ENCODE measurements at places on chromosomes 1 and 21. TPM values are rescaled to one million over a fixed set of nuclear protein-coding genes. Genes with fewer than 3 reads are reported as not detected.

Gene LCE1D
- total RNA-seq, result not detected

- H3K4me1 ChIP-seq, result no peaks in the 10 kb centered on the region
- H3K36me3 ChIP-seq, result no peaks in the 10 kb centered on the region
- no peak overlapping the region for H3K4me3 ChIP-seq
These were observed 48.3 kb downstream of the IL23R start for GRCh38 chr1:67214420-67215174.

DNA sequence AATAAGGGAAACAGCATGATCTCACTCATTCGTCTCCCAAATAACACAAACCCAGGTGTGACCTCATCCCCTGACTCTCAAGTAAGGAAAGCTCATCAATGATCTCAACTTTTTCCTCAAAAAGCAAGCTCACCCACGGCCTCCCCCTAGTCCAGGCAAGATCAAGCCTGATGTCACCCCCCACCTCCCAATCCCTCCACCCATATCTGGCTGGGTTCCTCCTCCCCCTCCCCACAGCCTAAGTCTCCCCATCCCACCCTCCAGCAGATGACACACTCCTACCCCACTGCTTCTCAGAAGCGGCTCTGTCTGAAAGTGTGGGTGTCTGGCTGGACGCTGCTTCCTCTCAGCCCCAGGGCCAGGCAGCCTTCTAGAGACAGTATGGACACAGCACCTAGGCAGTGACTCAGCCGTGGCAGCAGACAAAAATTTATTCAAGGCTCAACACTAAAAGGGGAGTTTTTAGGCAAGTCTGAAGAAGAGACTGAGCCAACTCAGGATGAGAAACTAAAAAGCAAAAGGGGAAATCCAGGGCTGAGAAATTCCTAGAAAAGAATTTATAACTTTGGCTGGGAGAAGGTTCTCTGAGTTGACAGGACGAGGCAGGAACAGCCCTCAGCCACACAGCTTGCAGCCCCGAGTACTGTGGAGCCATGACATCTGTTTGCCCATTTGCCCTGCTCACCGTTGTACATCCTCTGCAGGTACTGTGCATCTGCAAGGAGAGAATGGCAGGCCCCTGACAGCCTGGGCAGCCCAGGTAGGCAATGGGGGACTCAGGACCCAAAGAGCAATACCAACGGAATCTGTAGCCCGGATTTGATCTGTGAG lies 81.6 kb upstream of the LRRC8D start:
- H3K27me3 ChIP-seq, result no peaks in the 10 kb centered on the region
- H3K36me3 ChIP-seq, result no peaks in the 10 kb centered on the region
- no peak for DNase-seq
- no peaks in the 10 kb centered on the region for H3K4me1 ChIP-seq
- no peak overlapping the region for H3K27ac ChIP-seq

Gene AADACL3
- total RNA-seq, result not detected

GRCh38 chr1:76023669-76024435 lies 50.7 kb upstream of the ST6GALNAC3 start:
- no peaks in the 10 kb centered on the region for H3K36me3 ChIP-seq
- DNase-seq, result no peak
- no peaks in the 10 kb centered on the region for H3K4me1 ChIP-seq
- no peaks in the 10 kb centered on the region for H3K27me3 ChIP-seq
- no peak overlapping the region for H3K4me3 ChIP-seq

DNA sequence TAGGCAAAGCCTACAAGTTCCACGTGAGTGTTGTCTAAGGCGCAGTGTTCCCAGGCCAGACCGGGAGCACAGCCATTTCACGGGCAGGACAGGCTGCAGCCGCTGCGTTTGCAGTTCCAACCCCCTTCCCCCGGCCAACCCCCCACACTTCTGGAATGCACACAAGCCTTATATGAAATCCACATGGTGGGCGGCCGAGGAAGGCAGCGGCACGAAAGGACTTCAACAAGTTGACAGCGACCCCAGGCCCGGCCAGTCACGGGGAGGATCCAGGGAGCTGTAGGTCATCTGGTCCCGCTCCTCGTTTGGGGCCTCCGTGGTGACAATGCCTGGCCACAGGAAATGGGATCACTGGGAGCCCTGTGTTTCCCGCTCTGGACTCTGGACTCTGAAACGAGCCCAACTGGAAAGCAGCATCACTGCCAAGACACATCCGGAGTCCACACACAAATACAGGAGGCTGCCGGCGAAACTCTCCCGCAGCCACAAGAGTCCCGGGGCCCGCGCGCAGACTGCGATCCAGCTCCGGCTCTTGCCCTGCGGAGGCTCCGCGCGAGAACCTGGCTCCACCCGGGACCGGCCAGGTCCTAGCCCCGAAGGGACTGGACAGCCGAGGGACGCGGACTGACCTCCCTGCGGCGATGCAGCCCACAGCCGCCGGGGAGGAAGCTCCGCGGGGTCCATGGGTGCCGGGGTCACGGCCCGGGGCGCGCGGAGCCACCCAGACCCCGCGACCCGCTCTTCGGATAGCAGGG lies 794 bp downstream of the NID1 start:
- H3K4me1 ChIP-seq, result peaks cover 73% of the 10 kb centered on the region
- DNase-seq, result peak; percentile 95
- H3K4me3 ChIP-seq, result peak overlapping the region; percentile 88
- peak overlapping the region; percentile 97 for H3K27ac ChIP-seq
- H3K36me3 ChIP-seq, result peaks cover 6% of the 10 kb centered on the region

Gene KRTAP19-3
- not detected for total RNA-seq

DNA sequence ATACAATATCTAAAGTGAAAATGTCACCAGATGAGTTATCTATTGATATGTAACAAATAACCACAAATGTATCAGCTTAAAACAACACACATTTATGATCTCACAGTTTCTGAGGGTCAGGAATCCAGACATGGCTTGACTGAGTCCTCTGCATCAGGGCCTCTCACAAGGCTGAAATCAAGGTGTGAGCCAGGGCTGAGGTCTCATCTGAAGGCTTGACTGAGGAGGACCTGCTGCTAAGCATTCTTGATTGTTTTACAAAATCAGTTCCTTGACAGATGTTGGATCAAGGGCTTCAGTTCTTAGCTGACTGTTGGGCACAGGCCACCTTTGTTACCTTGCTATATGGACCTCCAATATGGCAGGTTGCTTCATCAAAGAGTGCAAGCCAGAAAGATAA lies 483.7 kb downstream of the CAMTA1 start:
- no peak overlapping the region for H3K27ac ChIP-seq
- no peaks in the 10 kb centered on the region for H3K27me3 ChIP-seq
- no peaks in the 10 kb centered on the region for H3K36me3 ChIP-seq
- no peak for DNase-seq

Gene ZNF695
- total RNA-seq, result not detected

GRCh38 chr1:39322431-39322830 lies 117.9 kb downstream of the MACF1 start:
- no peak overlapping the region for H3K4me3 ChIP-seq
- peak; percentile 71 for DNase-seq
- H3K4me1 ChIP-seq, result peaks cover 16% of the 10 kb centered on the region
- peak overlapping the region; percentile 70 for H3K27ac ChIP-seq
- peaks cover 22% of the 10 kb centered on the region for H3K36me3 ChIP-seq

DNA sequence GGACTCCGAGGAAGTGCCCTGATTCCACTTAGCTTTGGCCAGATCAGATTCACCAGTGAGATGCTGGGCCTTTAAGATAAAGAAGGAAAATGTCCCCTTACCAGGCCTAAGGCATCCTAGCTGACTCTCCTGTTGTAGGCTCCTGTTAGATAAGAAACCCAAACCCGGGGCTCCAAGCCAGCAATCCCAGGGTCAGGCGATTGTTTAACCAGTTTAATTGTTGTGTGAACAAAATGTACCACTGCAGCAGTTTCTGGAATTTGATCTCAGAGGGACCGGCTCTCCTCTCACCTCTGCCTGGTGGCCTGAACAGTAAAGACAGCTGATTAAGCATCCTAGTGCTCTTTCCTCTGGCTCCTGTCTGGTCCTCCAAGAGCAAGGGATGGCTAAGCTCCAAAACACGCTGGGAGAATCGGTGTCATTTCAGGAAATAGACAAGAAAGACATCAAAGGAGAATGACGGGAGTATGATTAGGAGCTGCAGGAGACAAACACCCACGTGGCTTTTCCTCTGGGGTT lies 9.3 kb upstream of the KLHDC8A start:
- H3K36me3 ChIP-seq, result no peaks in the 10 kb centered on the region
- no peak overlapping the region for H3K4me3 ChIP-seq
- no peak for DNase-seq

Gene TIE1
- 10.0 TPM for total RNA-seq

- H3K27me3 ChIP-seq, result no peaks in the 10 kb centered on the region
- no peak overlapping the region for H3K4me3 ChIP-seq
- no peak for DNase-seq
- no peaks in the 10 kb centered on the region for H3K36me3 ChIP-seq
- no peak overlapping the region for H3K27ac ChIP-seq
These were observed 27.5 kb downstream of the OVGP1 start for GRCh38 chr1:111399792-111400610.

Gene EFCAB14
- total RNA-seq, result 65.4 TPM

DNA sequence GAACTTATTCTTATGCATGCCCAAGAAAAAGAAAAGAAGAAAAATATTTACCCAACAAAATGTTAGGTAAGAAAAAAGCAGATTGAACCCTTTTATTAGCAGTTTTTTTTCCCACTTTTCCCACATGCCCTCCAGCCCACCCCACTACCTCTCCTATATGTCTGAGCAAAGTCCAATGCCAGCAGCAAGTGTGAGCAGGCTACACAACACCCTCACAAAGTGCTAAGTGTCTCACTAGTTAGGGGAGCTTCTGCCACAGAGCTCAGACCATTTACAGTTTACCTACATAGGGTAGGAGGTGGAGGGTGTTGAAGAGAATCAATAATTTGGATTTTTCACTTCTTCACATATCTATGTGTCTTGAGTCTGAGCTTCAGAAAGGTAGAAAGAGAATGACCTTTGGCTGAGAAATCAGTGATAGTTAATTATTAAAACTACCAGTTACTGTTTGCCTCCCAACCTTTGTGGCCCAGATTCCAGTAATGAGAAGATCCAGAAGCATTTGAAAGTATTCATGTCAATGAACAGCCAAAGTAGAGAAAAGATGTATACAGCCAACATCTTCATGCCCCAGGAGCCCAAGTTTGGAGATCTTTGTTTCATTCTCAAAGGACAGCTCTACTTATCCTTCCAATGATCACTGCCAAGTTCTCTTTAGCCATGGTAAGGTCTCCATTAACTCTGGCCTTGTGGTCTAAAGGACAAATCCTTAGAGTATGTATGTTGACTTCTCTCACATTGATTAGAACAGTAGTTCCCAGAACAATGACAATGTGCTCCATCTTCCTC lies 26.2 kb downstream of the OR10J5 start:
- no peak for DNase-seq
- no peaks in the 10 kb centered on the region for H3K27me3 ChIP-seq
- H3K36me3 ChIP-seq, result no peaks in the 10 kb centered on the region
- no peak overlapping the region for H3K4me3 ChIP-seq
- no peak overlapping the region for H3K27ac ChIP-seq
- H3K4me1 ChIP-seq, result no peaks in the 10 kb centered on the region

GRCh38 chr1:152884966-152885624 lies 7.0 kb downstream of the SMCP start:
- no peaks in the 10 kb centered on the region for H3K27me3 ChIP-seq
- peak overlapping the region; percentile 72 for H3K27ac ChIP-seq
- H3K4me1 ChIP-seq, result peaks cover 4% of the 10 kb centered on the region
- no peak for DNase-seq

Gene ICOSLG
- total RNA-seq, result 0.83 TPM

Gene OR2T11
- total RNA-seq, result not detected

DNA sequence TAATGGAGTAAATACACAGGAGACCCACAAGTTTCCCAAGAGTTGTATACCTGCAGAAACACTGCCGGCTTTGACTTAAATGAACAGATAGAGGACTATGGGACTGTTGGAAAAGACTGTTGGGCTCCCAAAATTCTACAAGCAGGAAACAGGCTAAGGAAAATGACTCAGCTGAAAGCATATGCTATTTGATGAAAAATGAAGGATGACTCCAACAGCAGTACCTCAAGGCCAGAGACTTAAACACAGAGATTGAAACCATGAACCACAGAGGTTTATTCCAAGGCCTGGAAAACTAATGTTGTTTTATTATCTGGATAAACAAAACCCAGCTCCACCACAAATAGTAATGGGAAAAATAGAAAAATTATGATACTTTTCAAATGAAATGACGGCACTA lies 187.7 kb downstream of the TNFSF18 start:
- DNase-seq, result no peak
- H3K27ac ChIP-seq, result no peak overlapping the region
- H3K4me1 ChIP-seq, result no peaks in the 10 kb centered on the region

GRCh38 chr1:38076455-38076854 lies 29.9 kb upstream of the POU3F1 start:
- no peaks in the 10 kb centered on the region for H3K27me3 ChIP-seq
- no peaks in the 10 kb centered on the region for H3K4me1 ChIP-seq
- no peaks in the 10 kb centered on the region for H3K36me3 ChIP-seq
- H3K4me3 ChIP-seq, result no peak overlapping the region
- no peak overlapping the region for H3K27ac ChIP-seq
- no peak for DNase-seq

Gene NEXN
- total RNA-seq, result 83.6 TPM

GRCh38 chr1:205826995-205827394 lies 14.0 kb upstream of the SLC41A1 start:
- no peaks in the 10 kb centered on the region for H3K27me3 ChIP-seq
- H3K4me1 ChIP-seq, result no peaks in the 10 kb centered on the region
- H3K36me3 ChIP-seq, result no peaks in the 10 kb centered on the region

DNA sequence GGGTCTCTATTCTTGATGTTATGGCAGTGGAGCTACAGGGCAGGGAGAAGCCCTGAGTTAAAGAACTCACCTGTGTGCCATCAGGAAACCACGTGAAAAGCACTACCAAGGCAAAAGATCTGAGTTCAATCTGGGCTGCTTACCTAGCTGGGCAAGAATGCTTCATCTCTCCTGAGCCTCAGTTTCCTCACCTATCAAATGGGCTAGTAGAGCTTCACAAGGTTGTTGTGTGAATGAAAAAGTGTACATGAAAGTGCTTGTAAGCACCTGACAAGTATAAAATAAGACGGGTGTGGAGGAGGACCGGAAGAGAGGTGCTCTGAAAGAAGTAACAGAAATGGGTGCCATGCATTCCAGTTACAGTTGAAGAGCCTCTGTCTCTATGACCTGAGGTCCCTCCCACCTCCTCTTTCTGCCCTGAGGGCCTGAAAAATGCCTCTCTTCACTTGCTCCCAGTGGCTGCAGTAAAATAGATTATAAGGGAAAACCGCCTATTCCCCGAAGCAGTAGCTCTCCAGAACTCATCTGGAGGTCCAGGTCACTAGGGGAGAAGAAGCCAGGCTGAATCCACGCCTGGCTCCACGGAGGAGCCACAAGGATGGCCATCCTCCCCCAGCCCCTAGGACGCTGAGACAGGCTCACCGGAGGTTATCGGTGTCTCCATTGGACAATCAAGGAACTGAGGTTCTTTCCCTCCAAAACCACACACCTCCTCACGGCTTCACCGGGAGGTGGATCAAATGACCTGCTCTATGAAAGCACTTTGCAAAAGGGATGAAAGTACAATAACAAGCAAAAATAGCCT lies 1.4 kb downstream of the GPR161 start:
- H3K4me3 ChIP-seq, result peak overlapping the region; percentile 90
- no peaks in the 10 kb centered on the region for H3K36me3 ChIP-seq
- peak overlapping the region; percentile 84 for H3K27ac ChIP-seq
- peaks cover 16% of the 10 kb centered on the region for H3K4me1 ChIP-seq
- no peak for DNase-seq

- H3K27me3 ChIP-seq, result no peaks in the 10 kb centered on the region
- H3K27ac ChIP-seq, result no peak overlapping the region
- no peak for DNase-seq
- no peaks in the 10 kb centered on the region for H3K36me3 ChIP-seq
- no peak overlapping the region for H3K4me3 ChIP-seq
- no peaks in the 10 kb centered on the region for H3K4me1 ChIP-seq
These were observed 40.8 kb upstream of the FCER1A start for GRCh38 chr1:159261311-159261710.

Measured in sigmoid colon (tissue), 7 donors.